ENCODE measurements at places on chromosomes 5 and 9. TPM values are rescaled to one million over a fixed set of nuclear protein-coding genes. Genes with fewer than 3 reads are reported as not detected.

- no peak for DNase-seq
- H3K4me3 ChIP-seq, result no peak overlapping the region
- H3K27ac ChIP-seq, result no peak overlapping the region
- peaks cover 8% of the 10 kb centered on the region for H3K36me3 ChIP-seq
- no peaks in the 10 kb centered on the region for H3K4me1 ChIP-seq
Measured at GRCh38 chr5:64722588-64722987, 32.3 kb downstream of the SHISAL2B start.

TXNDC8 gene
- not detected for polyA plus RNA-seq

GRCh38 chr5:160506006-160507004, 84.7 kb downstream of the PTTG1 start:
- H3K4me1 ChIP-seq, result no peaks in the 10 kb centered on the region
- no peak overlapping the region for H3K27ac ChIP-seq
- peak; percentile 20 for DNase-seq
- no peak overlapping the region for H3K4me3 ChIP-seq
- H3K36me3 ChIP-seq, result no peaks in the 10 kb centered on the region

GRCh38 chr5:14326035-14326903, 183.1 kb downstream of the TRIO start:
- peaks cover 36% of the 10 kb centered on the region for H3K36me3 ChIP-seq
- no peak overlapping the region for H3K4me3 ChIP-seq
- DNase-seq, result no peak
- H3K27me3 ChIP-seq, result no peaks in the 10 kb centered on the region
- no peak overlapping the region for H3K27ac ChIP-seq

DNA sequence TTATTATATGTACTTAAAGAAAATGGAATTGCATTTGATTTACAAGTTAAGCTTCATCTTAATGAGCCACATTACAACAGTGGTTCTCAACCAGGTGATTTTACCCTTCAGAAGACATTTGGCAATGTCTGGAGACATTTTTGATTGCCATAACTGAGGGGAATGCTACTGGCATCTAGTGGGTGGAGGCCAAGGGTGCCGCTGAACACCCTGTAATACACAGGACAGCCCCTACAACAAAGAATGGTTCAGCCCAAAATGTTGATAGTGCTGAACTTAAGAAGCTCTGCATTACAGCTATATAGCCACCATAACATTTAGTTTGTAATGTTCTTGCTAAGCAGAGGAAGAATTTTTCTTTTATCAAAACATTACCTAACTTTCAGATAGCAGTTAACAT, 103.1 kb downstream of the PAM start:
- no peaks in the 10 kb centered on the region for H3K4me1 ChIP-seq
- no peaks in the 10 kb centered on the region for H3K27me3 ChIP-seq
- no peak overlapping the region for H3K27ac ChIP-seq
- no peak for DNase-seq

PCDHGA11 gene
- polyA plus RNA-seq, result 1.0 TPM

- H3K4me1 ChIP-seq, result peaks cover 2% of the 10 kb centered on the region
- DNase-seq, result no peak
- H3K4me3 ChIP-seq, result no peak overlapping the region
Measured at GRCh38 chr9:113573046-113573958, 109.8 kb downstream of the RGS3 start.

PTGES gene
- 8.4 TPM for polyA plus RNA-seq

PCDHGA9 gene
- not detected for polyA plus RNA-seq

SERF1A gene
- polyA plus RNA-seq, result not detected

DNA sequence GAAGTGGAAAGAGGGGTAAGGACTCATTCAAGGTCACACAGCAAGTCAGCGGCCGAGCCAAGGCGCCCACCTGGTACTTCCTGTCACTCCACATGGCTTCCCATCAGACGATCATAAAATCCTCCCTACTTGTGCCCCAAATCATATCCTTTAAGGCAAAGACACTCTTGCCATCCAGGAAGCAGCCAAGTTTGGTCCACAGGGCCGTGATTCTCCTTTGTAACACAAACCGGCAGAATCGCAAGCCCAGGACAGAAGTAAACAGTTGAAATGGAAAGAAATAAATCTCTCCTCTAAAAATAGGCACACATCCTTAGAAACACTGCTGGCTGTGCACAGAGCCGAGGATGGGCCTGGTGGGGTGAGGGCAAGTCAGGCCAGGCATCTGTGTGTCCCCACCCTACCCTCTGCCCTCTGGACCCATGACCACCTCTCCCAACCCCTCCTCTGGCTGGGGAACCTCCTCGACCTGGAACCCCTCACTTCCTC, 30.5 kb downstream of the TMOD1 start:
- H3K27ac ChIP-seq, result no peak overlapping the region
- H3K4me1 ChIP-seq, result no peaks in the 10 kb centered on the region
- H3K36me3 ChIP-seq, result no peaks in the 10 kb centered on the region
- no peak overlapping the region for H3K4me3 ChIP-seq
- H3K27me3 ChIP-seq, result no peaks in the 10 kb centered on the region
